Adrenal gland (tissue), 19 donors: ENCODE measurements at places on chromosomes 2 and 18. TPM values are rescaled to one million over a fixed set of nuclear protein-coding genes. Genes with fewer than 3 reads are reported as not detected.

Gene MOGAT1
- not detected for total RNA-seq

Gene SGPP2
- total RNA-seq = 33.7 TPM

GRCh38 chr2:239275044-239275685, 125.7 kb downstream of the HDAC4 start:
- DNase-seq = peak; percentile 90

GRCh38 chr2:240226672-240227537, 86.4 kb upstream of the OTOS start:
- DNase-seq = peak; percentile 13

DNA sequence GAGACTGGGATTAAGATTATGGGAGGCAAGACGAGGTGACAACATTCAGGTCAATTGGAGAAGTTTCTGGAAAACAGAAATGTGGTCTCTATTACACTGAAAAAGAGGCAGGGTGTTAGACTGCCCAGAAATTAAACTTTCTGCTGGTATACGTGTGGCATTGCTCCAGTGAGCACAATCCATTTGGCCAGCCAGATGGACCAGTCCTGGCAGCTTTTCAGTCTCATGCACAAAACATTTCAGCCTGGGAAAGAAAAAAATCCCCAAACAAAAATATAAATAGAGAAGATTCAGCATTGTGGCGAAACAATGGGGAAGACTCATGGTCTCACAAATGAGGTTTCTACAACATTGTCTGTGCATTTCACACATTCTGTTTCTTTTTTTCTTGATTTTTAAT, 113.9 kb downstream of the HNMT start:
- DNase-seq = no peak

DNA sequence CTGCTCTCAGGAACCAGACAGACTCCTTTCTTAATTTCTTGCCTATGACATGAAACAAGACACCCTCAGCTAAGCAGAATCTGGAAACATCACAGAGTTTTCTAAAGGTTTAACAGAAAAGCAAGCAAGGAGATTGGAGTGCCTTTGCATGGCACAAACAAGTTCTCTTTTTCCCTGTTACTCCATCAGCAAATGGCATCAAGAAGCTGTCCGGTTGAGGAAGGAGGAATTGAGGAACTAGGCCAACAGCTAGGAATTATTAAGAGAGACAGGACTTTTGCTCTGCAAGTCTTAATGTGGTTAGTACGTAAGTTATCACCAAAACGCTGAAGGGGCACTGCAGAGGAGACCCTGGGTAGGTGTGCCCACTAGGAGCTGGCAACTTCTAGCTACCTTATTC, 53.2 kb downstream of the NEB start:
- DNase-seq = no peak

DNA sequence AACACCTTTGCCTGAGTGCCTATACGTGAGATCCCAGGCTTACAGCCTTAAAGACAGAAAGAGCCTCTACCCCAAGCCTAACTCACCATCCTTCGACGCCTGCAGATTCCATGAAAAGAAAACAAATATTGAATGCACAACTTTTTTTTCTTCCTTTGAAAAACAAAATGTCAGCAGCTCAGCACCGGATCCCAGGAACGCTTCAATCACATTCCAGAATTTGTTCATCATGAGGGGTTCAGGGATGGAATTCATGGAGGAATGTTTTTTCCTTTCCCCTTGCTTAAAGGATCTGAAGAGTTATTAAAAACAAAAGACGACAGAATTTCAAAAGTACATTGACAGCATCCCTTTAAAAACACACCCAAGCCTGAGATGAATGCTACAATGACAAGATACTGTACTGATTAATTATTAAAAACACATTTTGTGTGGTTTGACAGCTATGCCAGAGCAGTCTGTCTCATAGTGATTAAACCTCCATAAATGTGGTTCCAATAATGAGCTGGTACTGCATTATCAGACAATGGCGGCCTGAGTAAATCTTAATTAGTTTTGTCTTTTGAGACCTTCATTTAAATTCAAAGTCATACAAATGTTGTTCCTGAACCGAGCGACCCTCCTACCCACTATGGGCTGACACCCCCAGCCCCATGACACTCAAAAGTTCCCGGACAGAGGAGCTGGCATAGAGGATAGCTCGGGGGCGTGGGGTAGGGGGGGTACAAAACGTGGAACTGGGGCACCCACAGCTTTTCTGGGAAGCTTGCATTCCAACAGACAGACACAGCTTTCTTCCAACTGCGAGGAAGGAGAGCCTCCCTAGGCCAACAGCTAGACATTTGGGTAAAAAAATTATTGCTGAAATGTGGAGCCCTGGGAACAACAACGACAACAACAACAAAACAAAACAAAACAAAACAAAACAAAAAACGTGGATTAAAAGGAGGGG, 227.5 kb downstream of the TTC32 start:
- no peak for DNase-seq
